ENCODE measurements at places on chromosomes 6 and 20.

DNA sequence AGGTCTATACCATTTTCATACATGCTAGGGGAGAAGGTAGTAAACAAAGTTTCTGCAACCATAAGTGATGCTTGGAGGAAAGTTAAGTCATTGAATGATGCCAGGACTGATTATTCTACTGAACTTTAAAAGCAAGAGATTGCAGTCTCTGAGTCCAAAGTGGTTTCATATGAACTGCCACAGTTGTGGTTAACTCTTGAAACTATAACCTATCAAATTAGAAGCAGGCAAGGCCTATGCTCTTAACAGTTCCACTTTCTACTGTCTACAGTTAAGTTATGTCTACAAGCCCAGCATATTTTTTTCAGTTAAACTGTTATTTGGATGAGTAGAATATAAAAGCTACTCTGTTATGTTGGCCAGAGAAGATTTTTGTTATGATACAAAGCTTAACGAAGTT is 326.5 kb upstream of the RUNX2 start:
- DNase-seq = no peak

- DNase-seq = no peak
Observed at GRCh38 chr6:6166064-6166463, 154.4 kb downstream of the F13A1 start.

DNA sequence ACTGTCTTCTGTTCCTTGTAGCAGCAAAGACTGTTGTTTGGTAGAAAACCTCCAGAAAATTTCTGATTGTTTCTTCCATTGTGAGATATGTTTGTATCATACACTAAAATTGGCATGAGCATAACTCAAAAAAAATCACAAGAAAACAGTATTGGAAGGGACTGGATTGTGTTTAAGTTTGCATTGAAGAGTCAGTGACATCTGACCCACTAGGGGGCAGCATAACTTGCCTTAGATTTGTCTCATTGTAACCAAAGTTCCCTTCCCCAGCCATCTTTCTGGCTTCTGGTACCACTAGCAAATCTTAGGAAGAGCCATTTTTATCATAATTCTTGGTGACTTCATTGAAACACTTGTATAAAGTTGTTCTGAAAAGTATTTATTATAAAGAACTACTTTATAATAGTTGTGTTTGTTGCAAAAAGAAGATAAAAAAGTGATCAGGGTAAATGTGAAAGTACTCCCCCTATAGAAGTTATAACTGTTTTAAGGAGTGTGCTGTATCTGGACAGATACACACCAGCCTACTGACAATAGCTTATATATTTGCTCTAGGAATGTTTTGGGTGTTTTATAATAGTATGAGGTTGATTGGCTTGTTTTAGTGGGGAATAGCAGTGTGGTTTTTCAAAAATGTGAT is 7.7 kb downstream of the CSTF1 start:
- DNase-seq = peak; percentile 43

DNA sequence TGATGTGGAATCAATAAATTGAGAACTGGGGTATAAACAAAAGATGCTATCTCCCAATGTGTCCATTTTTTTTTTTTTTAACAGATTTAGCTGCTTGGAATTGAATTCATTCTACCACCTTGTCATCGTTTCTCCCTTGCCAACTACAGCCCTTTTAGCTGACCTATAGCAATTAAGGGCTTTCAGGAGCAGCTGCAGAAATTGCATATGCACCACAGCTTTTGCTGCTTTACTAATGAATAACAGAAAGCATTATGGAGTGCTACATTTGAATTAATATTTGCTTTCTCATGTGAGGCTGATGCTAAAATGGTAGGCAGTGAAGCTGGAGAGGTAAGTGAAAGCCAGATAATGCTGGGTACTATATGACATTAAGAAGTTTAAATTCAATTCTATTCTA is 5.7 kb downstream of the SESN1 start:
- DNase-seq = no peak

GRCh38 chr20:37873884-37874283 is 29.0 kb upstream of the VSTM2L start:
- DNase-seq = no peak

DNA sequence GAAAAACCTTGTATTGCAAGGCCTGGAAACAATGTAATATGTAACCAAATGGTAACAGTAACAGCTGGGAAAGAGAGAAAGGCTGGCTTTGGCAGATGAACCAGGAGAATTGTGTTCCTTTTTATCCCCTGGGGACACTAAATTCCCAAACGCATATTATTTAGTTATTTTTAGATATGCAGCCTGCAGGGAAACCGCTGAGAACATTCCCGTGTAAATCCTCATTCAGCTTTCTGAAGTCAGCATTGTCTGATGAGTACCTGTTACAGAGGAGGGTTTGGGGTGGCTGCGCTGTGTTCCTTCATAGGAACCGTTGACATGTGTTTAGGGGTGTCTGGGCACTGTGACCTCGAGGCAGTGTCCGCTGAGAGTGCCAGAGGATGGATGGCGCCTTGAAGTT is 101.3 kb downstream of the SMOC2 start:
- no peak for DNase-seq

GRCh38 chr6:9540126-9540525 is 874.7 kb downstream of the TFAP2A start:
- DNase-seq = no peak

DNA sequence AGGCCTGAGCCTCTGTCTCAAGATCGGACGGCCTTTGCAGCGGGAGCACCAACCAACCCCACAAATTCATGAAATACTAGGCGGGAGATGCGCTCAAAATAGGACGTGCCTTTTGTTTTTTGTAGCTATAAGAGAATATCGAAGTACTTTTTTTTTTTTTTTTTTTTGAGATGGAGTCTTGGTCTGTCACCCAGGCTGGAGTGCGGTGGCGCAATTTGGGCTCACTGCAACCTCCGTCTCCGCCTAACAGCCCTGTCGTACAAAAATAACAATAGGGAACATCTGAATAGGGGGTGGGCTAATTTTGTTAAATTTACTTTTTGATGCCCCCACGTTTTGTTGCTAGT is 5.9 kb upstream of the TUBB2A start:
- DNase-seq = no peak

- no peak for DNase-seq
Observed at GRCh38 chr20:14481863-14482262, 144.5 kb upstream of the FLRT3 start.

DNA sequence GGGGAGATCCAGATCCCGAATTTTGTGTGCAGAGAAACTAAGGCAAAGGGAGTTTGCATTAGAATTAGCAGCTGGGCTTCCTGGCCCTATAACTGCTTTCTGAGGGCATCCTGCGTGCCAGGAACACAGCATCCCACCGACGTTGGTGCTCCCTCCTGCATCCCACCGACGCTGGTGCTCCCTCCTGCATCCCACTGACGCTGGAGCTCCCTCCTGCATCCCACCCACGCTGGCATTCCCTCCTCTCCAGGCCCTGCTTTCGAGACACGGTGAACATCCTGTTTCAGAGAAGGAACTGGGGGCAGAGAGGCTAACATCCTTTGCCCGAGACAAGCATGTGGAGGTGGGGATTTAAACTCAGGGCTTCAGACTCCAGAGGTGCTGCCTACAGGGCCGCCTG is 44.4 kb downstream of the DACT2 start:
- DNase-seq = no peak

DNA sequence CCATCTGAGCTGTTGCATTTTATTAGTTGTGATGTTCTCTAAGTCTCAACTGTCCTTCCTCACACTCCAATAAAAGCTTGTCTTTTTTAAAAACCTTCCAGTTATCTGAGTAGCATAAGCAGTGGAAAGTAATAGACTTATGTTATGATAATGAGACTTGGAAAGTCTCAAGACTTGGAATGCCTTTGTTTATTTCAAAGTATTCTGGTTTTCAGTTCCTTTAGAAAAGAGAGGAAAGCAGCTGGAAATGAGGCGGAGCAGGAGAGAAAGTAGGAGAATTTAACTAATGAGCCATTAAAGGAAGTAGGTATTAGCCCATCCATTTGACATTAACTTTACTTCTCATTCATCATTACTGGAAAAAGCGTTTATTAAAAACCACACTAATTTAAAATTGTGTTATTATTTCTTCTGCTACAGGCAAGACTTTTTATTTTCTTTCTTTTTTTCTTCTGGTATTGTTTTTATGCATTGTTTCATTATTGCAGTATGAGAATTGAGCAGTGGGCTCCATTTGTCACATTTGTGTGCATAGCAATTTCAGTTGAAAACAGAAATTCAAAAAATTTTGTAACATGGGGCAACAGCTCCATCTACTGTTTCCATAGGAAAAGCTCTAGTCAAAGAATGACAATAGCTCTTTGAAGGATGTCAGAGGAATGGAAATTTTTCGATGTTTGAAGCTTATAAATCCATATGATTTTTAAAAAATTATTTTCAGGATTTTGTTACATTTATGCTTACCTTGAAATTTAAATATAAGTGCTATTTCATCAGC is 194.8 kb downstream of the COL9A1 start:
- no peak for DNase-seq

DNA sequence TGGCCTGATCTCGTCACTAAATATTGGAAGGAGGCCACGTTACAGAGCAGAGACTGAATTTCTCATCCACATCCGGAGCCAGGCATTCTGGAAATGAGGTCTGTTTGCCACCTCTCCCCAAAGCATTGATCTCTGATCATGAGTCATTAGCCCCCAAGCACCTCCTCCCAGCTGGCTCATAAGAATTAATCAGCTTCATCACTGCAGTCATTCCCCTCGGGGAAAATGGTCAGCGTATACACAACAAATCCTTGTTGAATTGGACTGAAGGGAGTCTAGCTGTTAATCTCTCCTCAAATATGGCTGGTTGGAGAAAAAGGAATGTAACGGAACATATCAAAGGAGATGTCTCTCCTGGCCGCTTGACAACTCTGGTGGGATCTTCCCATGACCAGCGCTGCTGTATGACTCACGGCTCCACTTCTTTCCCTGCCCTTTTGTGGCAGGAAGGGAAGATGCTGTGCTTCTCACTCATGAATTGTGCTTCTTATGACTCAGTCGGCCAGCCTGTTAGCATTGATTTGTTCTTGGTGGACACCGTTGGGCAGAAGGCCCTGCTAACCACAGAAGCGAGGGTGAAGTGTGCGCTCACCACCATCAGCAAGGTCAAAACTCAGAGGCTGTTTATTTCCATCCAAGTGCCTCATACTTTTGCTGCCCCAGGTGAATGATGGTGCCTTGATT is 76.7 kb downstream of the RNF182 start:
- DNase-seq = no peak

DNA sequence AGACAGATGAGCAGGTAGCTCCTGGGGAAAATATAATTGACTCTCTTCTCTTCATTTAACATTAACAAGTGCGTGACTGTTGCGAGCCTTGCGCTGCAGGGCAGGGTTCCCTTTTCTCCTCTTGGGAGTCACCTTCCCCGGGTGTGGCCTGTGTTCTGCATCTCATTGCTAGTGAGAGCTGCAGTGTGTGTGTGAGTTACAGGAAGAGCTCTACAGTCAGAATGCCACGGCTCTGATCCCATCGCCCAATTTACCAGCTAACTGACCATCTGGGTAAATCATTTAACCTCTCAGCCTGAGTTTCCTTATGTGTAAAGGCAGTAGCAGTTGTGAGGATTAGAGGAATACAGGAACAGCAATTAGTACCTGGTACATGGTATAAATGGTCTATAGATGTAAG is 106.8 kb upstream of the NUP153 start:
- DNase-seq = no peak

DNA sequence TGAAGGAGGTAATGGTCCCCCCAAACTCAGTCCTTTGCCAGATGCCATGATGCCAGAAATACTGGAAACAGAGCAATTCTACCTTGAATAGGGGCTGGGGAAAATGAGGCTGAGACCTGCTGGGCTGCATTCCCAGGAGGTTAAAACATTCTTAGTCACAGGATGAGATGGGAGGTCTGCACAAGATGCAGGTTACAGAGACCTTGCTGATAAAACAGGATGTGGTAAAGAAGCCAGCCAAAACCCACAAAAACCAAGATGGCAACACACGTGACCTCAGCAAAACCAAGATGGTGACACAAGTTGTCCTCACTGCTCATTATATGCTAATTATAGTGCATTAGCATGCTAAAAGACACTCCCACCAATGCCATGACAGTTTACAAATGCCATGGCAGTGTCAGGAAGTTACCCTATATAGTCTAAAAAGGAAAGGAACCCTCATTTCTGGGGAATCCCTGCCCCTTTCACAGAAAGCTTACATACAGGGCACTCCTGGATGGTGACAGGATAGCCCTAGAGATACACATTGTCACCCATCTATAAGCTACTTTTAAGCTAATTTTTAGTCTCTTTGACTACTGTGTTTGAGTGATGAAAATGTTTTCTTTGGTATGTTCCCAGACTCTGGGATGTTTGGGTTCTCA is 979.7 kb downstream of the TBC1D32 start:
- no peak for DNase-seq

- no peak for DNase-seq
Observed at GRCh38 chr6:69935079-69935478, 68.7 kb downstream of the COL19A1 start.

DNA sequence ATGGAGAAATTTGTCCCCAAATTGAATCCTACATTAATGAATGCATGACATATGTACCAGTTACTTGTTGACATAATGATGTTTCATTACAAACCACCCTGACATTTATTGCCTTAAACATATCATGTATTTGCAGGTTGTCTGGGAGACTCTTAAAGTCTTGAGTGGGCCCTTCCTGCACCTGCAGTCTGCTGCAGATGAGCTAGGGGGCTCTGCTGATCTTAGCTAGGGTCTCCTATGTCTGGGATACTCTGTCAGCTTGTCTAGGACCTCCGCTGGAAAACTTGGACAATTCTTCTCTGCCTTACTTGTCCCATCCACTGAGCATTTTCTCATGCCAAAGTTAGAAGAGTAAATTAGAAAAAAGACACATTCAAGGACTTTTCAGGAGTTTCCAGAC is 581.6 kb downstream of the HAO1 start:
- no peak for DNase-seq

DNA sequence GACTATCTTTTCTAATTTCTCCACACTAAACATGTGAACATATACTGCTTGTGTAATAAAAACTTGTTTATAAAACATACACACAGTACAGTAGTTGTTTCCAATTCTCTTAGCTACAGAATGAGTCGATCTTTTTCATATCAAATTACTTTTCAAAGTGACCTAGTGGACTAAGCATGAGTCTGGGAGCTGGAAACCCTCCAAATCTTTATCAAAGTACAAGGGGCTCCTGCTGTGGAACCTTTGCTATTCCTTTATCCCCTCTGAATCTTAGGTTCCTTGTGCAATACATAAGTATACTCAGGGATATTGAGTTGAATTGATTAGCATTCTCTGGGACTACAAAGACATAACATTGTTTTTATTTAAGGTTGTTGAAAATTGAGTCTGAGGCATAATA is 48.7 kb upstream of the TAB2 start:
- no peak for DNase-seq

DNA sequence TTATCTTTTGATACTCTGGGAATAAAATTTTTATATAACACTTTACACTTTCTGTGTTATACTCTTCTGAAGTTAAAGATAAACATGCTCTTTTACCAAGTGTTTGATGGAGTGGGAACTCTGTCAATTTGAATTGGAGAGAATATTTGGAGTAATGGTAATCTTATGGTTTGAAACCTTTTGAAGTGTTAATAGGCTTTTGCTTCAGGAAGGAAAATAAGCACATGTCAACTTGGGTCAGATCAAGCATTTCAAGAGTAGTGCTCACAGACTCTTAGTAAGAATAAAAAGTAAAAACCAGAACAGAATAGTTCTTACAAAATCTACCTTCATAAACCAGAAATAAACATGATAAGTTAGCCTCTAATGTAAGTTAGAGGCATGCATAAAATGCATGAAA is 24.4 kb upstream of the IRAK1BP1 start:
- DNase-seq = no peak

- no peak for DNase-seq
Observed at GRCh38 chr6:53699462-53699861, 33.9 kb upstream of the KLHL31 start.

- no peak for DNase-seq
Observed at GRCh38 chr6:15465212-15465611, 197.6 kb downstream of the DTNBP1 start.
